ENCODE measurements at places on chromosomes 16 and 17.

- no peak overlapping the region for H3K4me3 ChIP-seq
- DNase-seq = no peak
- H3K4me1 ChIP-seq = no peaks in the 10 kb centered on the region
- H3K27ac ChIP-seq = no peak overlapping the region
Observed at GRCh38 chr16:59290718-59291117, 556.6 kb upstream of the GOT2 start.

DNA sequence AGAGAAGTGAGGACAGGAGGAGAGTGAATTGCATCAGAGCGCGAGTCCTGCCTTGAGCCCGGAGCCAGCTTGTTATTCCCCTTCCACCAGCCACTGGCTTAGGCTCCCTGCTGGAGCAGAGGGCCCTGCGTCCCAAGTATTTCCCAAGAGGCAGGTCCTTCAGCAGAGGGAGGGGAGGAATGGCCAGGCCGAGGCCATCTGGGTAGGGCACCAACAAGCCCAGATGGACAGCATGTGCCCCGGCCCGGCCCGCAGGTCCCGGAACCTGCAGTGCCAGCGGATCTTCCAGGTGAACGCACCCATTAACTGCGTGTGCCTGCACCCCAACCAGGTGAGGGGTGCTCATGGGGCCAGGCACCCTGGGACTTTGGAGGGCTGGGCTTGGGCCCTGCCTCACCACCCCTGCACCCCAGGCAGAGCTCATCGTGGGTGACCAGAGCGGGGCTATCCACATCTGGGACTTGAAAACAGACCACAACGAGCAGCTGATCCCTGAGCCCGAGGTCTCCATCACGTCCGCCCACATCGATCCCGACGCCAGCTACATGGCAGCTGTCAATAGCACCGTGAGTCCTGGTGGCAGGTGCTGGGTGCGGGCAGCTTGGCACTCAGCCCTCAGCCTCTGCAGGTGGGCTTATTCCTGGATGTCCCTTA lies 1.7 kb downstream of the MLST8 start:
- H3K36me3 ChIP-seq = no peaks in the 10 kb centered on the region
- H3K27ac ChIP-seq = no peak overlapping the region
- no peak for DNase-seq
- H3K27me3 ChIP-seq = no peaks in the 10 kb centered on the region
- no peak overlapping the region for H3K4me3 ChIP-seq
- H3K4me1 ChIP-seq = no peaks in the 10 kb centered on the region

DNA sequence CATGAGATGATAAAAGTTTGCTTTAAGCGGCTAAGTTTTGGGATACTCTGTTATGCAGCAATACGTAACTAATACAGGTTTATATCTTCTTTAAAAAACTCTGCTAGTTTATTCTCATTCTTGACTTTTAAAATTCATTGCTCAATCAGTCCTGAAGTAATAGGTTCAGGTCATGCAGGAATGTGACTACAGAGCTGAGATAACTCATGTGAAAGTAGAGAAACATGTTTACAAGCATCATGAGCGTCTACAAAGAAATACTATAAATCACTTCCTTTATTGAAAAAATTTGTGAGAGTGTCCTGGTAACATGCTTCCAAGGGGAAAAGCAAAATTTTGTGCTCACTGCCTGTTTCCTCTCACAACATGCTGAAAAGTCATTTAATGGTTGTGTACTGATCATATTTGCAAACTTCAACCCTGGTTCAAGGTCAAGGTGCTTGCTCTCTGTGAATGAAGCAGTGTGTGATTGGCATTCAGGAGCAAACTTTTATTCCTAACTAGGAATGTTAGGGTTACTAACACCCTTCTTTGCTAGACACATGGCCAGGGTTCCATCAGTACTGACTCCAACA lies 12.5 kb upstream of the TMIGD1 start:
- no peak for DNase-seq
- H3K27ac ChIP-seq = peak overlapping the region; percentile 83
- H3K27me3 ChIP-seq = no peaks in the 10 kb centered on the region
- no peak overlapping the region for H3K4me3 ChIP-seq
- H3K4me1 ChIP-seq = peaks cover 29% of the 10 kb centered on the region

- no peak overlapping the region for H3K4me3 ChIP-seq
- no peaks in the 10 kb centered on the region for H3K4me1 ChIP-seq
- no peak for DNase-seq
- no peaks in the 10 kb centered on the region for H3K36me3 ChIP-seq
Observed at GRCh38 chr16:57945740-57946138, 25.2 kb downstream of the CNGB1 start.

DNA sequence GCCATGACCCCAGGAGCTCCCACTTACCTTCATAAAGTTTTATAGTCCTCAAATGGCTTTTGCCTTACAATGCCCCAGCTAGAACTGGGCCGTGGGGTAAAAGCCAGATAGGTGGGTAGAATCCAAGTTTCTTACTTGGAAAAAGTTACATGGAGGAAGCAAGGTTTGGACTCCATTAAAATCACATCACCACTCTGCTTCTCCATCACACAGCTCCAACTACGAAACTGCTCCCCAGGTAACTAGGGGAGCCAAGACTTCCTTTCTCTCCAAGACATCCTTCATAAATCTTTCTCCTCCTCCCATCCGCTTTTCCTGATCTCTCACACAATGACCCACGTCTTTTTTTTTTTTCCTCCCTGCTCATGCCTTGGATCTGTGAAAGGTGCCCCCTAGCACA lies 130.8 kb upstream of the RCVRN start:
- DNase-seq = no peak
- H3K36me3 ChIP-seq = no peaks in the 10 kb centered on the region
- no peaks in the 10 kb centered on the region for H3K27me3 ChIP-seq
- H3K27ac ChIP-seq = peak overlapping the region; percentile 55
- no peaks in the 10 kb centered on the region for H3K4me1 ChIP-seq
- no peak overlapping the region for H3K4me3 ChIP-seq

DNA sequence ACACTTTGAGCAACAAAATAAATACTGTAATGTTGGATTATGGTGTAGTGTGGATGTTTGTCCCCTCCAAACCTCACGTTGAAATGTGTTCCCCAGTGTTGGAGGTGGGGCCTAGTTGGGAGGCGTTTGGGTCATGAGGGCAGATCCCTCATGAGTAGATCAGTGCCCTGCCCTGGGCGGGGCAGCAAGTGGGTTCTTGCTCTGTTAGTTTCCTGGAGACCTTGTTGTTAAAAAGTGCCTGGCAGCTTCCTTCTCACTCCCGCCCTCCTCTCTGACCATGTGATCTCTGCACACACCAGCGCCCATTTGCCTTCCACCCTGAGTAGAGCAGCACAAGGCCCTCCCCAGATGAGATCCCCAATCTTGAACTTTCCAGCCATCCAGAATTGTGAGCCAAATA lies 67.7 kb downstream of the MPRIP start:
- no peaks in the 10 kb centered on the region for H3K27me3 ChIP-seq
- H3K36me3 ChIP-seq = no peaks in the 10 kb centered on the region
- H3K27ac ChIP-seq = no peak overlapping the region
- DNase-seq = no peak
- H3K4me1 ChIP-seq = peaks cover 42% of the 10 kb centered on the region

DNA sequence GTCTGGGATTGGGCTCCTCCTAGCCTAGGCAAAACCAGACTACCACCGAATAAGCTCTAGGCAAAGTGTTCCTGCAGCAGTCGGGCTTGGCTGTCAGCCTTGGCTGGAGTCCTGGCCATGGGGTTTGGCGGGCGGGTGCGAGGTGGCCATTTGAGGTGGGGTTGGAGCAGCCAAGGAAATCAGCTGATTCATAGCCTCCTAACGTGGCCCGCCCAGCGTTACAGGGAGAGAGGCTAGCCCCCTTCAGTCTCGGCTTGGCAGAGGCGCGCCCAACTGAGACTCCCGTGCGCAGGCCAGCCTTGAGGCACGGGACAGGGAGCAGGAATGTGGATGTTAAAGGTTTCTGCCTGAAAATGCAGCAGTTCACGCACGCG lies 1.9 kb downstream of the PMP22 start:
- peak; percentile 64 for DNase-seq
- peak overlapping the region; percentile 55 for H3K27ac ChIP-seq
- no peaks in the 10 kb centered on the region for H3K36me3 ChIP-seq
- H3K4me1 ChIP-seq = peaks cover 25% of the 10 kb centered on the region
- H3K4me3 ChIP-seq = peak overlapping the region; percentile 56

DNA sequence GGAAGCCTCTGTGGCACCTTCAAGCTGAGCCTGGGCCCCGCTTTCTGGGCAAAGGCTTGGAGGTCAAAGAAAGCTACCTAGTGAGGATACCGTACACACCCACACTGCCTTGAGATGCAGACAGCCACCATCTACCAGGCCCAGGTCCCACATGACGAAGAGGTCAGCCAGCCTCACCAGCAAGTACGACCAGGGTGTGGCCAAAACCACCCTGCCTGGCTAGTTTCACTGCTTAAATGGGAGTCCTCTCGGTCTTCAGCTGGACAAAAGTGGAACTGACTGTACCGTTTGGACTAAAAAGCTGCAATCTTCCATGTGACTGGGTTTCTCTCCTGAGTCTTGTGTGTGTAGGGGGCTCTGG lies 21.6 kb downstream of the VASN start:
- DNase-seq = no peak
- no peaks in the 10 kb centered on the region for H3K4me1 ChIP-seq
- peak overlapping the region; percentile 8 for H3K27ac ChIP-seq
- no peaks in the 10 kb centered on the region for H3K27me3 ChIP-seq
- no peak overlapping the region for H3K4me3 ChIP-seq

DNA sequence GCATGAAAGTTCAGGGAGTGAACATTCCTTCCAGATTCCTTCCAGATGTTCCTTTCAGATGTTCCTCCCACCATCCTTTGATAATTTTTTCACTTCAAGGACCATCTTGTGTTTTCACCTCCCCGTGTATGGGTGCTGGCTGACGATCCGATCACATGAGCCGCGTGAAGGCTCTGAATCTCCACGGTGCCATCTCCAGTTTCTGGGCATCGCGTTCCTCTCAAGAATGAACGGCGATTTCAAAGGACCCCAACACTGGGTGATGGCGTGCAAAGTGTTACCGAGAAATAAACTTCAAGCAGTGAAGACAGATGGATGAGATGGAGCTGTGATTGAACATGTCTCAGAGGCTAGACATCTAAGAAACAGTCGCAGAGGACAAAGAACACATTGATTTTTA lies 245.3 kb downstream of the GSG1L start:
- H3K4me3 ChIP-seq = no peak overlapping the region
- DNase-seq = no peak
- H3K27ac ChIP-seq = no peak overlapping the region
- no peaks in the 10 kb centered on the region for H3K36me3 ChIP-seq
- H3K4me1 ChIP-seq = no peaks in the 10 kb centered on the region
- no peaks in the 10 kb centered on the region for H3K27me3 ChIP-seq

GRCh38 chr16:77500934-77501664 lies 66.3 kb upstream of the ADAMTS18 start:
- H3K4me1 ChIP-seq = no peaks in the 10 kb centered on the region
- no peak overlapping the region for H3K27ac ChIP-seq
- H3K4me3 ChIP-seq = no peak overlapping the region

- H3K4me1 ChIP-seq = no peaks in the 10 kb centered on the region
- H3K27ac ChIP-seq = no peak overlapping the region
- no peaks in the 10 kb centered on the region for H3K27me3 ChIP-seq
- no peak overlapping the region for H3K4me3 ChIP-seq
- no peak for DNase-seq
Observed at GRCh38 chr16:47061204-47061603, 82.5 kb downstream of the NETO2 start.

- DNase-seq = no peak
- H3K36me3 ChIP-seq = no peaks in the 10 kb centered on the region
- no peak overlapping the region for H3K27ac ChIP-seq
Observed at GRCh38 chr16:85981826-85982562, 83.0 kb downstream of the IRF8 start.

- H3K4me1 ChIP-seq = no peaks in the 10 kb centered on the region
- H3K4me3 ChIP-seq = no peak overlapping the region
- no peak overlapping the region for H3K27ac ChIP-seq
- no peaks in the 10 kb centered on the region for H3K27me3 ChIP-seq
- no peaks in the 10 kb centered on the region for H3K36me3 ChIP-seq
Observed at GRCh38 chr16:29743475-29743826, 2.3 kb downstream of the C16orf54 start.

GRCh38 chr17:44102849-44103622 lies 20.4 kb downstream of the HDAC5 start:
- no peak for DNase-seq
- H3K27me3 ChIP-seq = no peaks in the 10 kb centered on the region
- no peak overlapping the region for H3K4me3 ChIP-seq
- H3K4me1 ChIP-seq = peaks cover 4% of the 10 kb centered on the region

DNA sequence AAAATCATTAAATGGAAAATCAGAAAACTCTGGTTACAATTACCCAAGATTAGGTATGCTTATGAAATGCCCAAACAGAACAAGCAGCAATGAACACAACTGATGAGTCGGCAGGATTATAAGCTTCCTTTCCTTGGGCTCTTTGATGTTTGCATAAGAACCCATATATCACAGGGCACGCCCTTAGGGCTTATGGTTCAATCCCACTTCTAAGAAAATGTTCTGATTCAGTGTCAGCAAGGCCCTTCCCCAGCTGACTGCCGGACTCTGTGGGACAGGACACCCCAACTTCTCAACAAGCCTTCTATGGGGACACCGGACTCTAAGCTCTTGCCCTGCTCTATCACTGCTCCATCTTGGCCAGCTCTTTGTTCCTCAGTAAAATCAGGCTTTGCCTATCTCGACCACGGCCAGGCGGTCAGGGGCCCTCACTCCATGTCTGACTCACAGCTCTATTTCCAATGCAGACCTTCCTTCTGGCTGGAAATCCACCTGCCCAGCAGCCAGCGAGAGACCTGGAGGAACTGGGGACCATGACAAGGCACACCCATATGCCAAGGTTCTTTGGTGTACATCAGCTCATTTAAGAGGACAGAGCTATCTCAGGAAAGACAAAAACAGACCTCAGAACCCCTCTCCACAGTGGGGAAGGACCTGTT lies 26.8 kb downstream of the LITAFD start:
- H3K36me3 ChIP-seq = peaks cover 69% of the 10 kb centered on the region
- H3K4me1 ChIP-seq = peaks cover 17% of the 10 kb centered on the region
- no peak overlapping the region for H3K27ac ChIP-seq

DNA sequence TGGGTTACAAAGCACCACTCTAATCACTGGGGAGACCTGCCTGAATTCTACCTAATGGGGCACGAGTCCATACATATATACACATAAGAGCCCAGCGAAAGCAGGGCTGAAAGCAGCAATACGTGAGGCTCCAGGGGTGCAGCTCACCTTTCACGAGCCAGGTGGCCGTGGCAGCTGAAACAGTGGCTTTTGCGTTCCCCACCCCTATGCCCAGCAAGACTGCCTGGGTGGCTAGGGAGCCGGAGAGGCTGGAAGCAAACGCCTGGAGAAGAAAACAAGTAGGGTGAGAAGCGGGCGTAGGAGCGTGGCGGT lies 618 bp downstream of the RUSF1 start:
- H3K27me3 ChIP-seq = no peaks in the 10 kb centered on the region
- no peaks in the 10 kb centered on the region for H3K36me3 ChIP-seq

GRCh38 chr17:35991075-35991474 lies 4.5 kb upstream of the CCL14 start:
- no peak overlapping the region for H3K4me3 ChIP-seq
- no peaks in the 10 kb centered on the region for H3K36me3 ChIP-seq
- H3K4me1 ChIP-seq = no peaks in the 10 kb centered on the region
- H3K27ac ChIP-seq = no peak overlapping the region
- no peak for DNase-seq

- no peak for DNase-seq
- no peaks in the 10 kb centered on the region for H3K36me3 ChIP-seq
- no peaks in the 10 kb centered on the region for H3K4me1 ChIP-seq
- no peaks in the 10 kb centered on the region for H3K27me3 ChIP-seq
- no peak overlapping the region for H3K4me3 ChIP-seq
- H3K27ac ChIP-seq = no peak overlapping the region
Observed at GRCh38 chr16:86041807-86042206, 142.8 kb downstream of the IRF8 start.

Measured in pancreas (tissue), 10 donors.